ENCODE measurements at places on chromosomes 4 and X.

DNA sequence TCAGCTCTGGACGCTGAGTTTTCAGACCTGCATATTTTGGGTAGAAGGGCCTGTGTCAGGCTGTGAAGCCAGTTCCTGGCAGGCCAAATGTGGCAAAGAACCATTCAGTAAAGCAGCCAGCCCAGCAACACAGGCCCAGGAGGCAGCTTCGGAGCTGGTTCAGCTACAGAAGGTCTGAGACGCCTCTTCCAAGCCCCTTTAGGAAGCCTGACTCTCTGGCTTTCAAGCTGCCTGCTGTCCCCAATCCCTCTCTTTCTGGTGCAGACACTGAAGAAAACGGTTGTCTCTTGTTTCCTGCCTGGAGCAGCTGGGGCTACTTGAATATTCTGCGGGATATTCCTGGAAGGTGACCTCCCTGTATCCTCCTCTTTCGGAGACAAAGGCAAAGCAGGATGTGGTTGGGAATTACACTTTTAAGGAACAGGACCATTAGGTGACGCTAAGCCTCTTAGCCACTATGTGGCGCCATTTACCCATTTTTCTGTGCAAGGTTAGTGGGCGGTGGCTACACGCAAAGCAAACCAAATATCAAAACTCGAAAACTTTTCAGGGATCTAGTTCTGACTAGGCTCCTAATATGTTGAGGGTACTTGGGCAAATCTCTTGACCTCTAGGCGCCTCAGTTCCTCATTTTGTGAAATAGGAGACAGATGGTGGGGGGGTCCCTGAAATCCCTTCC is 47.2 kb upstream of the LAS1L start:
- peak; percentile 66 for DNase-seq

DNA sequence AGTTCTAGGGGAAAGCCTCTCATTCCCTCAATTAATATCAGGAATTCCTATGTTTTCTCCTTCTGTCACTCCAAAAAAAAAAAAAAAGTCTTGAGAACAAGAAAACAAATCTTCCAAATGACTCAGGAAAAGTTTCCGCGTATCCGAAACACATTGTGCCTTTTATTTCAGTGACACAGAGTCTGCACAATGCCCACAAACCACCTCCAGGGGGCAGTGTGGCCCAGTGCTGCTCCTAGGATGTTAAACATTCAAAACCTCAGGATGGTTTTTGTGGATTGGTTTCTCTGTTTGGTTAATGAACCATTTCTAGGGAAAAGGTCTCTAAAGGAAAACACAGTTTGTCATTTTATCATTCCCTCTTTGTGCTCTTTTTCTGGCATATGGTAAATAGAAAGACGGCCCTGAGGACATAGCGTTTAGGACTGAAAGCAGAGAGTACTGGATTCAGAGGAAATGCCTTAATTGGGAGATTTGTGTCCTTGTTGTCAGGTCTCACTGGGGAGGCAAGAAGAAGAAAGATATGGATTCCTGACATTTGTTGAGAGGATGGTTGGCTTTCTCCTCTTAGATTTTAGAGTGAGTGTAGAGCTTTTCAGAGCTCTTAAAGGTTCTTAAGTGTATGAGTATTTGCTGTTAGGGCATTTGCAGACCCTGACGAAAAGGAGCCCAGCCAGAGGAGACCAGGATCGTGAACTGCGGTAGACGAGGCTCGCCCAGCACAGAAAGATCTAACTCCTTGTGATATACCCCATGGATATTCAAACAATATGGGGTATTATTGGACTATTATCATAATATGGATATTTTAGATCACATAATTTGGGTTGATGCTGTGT is 65.7 kb upstream of the MAP9 start:
- peak; percentile 72 for DNase-seq

GRCh38 chrX:114611018-114611619 is 27.2 kb downstream of the HTR2C start:
- DNase-seq: peak; percentile 44

DNA sequence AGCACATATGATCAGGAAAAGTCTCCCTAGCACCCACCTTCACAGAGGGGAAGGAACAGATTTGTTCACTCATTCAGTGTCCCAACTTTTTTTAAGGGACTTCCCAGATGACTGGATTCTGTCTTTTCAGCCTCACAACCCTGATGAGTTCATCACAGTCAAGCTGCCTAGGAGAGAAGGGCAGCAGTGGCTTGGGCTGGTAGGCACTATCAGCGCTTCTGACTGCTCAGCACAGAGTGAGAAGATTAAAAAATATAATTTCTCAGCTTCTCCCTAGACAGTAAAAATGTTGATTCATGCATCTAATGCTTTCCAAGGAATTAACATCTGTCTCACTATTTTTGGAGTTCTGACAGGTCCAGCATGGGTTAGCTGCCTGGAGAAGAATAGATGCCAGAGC is 328.2 kb downstream of the DTHD1 start:
- DNase-seq: no peak

GRCh38 chr4:149166876-149167275 is 648.8 kb downstream of the IQCM start:
- no peak for DNase-seq

DNA sequence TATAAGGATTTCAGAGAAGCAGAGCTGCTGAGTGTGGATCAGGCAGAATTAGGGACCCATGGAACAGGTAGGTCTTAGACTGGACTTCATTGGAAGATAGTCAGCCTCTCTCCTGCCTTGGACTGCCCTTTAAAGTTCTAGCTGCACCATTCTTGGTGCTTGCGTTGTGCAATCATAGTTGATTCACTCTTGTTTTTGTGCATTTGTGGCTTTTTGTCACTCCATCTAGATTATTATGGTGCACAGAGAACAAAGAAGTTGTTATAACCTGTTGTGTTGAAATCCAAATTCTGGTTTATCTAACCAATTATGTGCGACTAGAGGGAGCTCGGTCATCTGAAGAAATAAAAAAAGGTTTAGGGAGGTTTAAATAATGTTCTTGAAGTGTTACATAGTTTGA is 59.3 kb downstream of the JADE1 start:
- DNase-seq: peak; percentile 48
